RKO (cell line): ENCODE measurements at places on chromosomes 2 and 18.

- DNase-seq, result no peak
Measured at GRCh38 chr18:44536619-44537018, 144.1 kb upstream of the SETBP1 start.

- DNase-seq, result no peak
Measured at GRCh38 chr2:112181571-112182290, 43.5 kb downstream of the FBLN7 start.

DNA sequence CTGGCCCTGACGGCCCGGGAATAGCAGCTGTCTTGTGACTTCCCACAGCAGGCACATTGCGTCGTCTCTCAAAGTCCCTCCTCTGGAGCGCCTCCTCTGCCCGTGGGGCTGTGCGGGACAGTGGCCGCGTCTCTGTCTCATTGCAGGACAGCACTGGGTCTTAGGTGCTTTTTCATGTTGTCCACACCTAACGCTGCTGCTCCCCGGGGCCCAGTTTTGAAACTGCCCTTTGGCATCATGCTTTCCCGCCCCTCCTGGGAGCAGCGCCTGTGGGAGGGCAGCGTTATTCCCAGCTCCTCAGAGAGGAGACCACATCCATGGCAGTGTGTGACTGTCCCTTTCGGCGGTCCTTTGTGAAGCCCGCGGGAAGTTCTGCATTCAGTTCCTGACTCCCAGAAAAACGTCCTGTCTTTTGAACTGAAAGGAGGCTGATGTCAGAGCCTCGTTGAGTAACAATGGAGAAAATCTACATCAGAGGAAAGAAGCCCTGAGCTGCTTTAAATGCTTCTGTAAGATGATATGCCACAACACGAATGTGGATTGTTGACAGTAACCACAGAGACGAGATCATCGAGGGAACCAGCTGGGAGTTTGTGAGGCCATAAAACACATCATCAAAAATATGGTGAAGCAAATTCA, 226.0 kb downstream of the FAM210A start:
- DNase-seq, result no peak

DNA sequence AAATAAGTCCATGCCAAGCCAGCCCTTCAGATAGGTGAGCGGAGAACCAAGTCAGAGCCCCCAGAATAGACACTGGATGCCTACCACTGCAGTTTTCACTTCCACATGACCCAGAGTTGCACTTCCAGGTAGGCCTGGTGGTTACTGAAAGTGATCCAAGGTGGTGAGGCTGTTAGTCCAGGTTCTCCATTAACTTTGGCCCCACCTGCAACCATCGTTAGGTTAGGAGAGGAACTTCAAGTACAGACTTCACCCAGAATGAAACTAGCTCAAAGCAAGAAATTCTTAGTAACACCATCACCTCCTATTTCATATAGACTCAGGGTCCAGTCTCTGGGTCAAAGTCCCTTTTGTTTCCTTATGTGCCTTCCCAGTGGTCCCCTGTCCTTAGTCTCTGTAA, 293.1 kb upstream of the ID2 start:
- no peak for DNase-seq

GRCh38 chr2:225196579-225196978, 154.3 kb upstream of the DOCK10 start:
- DNase-seq, result no peak

DNA sequence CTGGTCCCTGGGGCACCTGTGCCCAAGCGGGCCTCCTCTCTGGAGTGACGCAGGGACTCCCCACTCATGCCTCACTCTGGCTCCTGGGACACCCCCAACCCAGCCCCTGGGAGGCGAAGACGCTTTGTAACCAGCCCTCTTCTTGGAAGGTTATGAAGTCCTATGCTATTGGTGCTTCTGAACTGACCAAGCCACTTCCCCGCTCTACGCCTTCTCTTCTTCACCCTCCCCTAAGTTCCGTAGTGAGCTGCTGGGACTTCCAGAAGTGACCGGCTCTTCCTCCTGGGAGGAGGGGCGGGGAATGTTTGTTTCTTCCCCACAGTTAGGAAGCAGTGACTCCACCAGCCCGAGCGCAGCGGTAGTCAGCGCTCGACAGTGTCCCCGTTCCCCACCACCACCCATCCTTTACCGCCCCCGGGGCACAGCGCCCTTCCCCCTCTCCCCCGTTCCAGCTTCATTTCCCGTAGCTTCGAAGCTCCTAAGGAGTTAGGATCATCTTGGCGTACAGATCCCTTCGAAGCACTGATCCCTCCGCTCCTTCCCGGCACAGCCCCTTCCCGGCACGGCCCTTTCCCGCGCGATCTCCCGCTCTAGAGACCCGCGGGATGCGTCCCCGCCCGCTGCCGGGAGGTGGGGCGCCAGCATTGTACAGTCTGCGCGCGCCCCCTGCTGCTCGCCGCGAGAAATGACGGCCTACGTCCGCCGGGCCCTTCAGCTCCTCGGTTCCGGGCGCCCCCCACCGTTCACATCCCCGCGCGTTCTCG, 25.3 kb upstream of the NOTO start:
- DNase-seq, result peak; percentile 88

GRCh38 chr2:39781697-39782096, 2.6 kb upstream of the THUMPD2 start:
- DNase-seq, result no peak

DNA sequence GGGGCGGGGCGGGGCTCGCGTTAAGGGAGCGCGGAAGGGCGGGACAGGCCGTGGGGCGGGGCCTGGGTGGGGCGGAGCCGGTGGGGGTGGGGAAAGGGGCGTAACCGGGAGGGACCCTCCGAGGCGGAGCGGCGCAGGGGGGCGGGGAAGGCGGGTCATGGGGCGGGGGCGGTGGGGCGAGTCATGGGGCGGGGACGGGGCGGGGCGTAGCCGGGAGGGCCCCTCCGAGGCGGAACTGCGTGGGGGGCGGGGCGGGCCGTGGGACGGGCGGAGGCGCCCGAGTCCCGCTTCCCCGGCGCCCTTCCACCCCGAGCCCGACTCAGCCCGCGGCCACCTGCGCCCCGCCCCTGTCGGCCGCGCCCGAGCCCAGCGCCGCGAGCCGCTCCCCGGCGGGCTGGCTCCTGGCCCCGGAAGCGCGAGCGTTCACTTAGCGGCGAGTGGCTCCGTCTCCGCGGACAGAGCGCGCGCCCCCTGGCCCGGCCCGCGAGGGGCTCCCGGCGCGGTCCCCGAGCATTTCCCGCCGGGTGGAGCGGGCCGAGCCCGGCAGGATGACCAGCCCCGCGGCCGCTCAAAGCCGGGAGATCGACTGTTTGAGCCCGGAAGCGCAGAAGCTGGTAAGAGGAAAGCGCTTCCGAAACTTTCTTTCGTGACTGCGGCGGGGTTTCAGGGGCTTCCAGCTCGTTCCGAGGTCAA, 64.7 kb downstream of the LRRFIP1 start:
- DNase-seq, result peak; percentile 90

- DNase-seq, result peak; percentile 31
Measured at GRCh38 chr2:65350651-65351056, 81.7 kb downstream of the SPRED2 start.

DNA sequence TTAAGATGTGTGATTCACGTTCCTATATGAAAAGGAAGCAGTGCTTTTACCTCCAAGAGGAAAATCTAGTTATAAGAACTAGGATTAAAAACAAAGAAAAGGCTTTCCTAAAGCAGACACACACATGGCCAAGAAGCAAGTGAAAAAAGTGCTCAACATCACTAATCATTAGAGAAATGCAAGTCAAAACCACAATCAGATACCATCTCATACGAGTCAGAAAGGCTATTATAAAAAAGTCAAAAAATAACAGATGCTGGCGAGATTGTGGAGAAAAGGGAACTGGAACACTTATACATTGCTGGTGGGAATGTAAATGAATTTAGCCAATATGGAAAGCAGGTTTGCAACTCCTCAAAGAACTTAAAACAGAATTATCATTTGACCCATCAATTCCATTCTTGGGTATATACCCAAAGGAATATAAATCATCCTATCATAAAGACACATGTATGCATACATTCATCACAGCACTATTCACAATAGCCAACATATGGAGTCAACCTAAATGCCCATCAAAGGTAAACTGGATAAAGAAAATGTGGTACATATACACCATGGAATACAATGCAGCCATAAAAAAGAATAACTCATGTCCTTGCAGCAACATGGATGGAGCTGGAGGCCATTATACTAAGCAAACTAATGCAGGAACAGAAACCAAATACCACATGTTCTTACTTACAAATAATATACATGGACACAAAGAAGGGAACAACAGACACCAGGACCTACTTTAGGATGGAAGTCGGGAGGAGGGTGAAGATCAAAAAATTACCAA, 285.3 kb downstream of the RAD51AP2 start:
- no peak for DNase-seq

- no peak for DNase-seq
Measured at GRCh38 chr18:46550609-46551008, 106.4 kb downstream of the LOXHD1 start.

- DNase-seq, result no peak
Measured at GRCh38 chr2:199464606-199465352, 7.0 kb upstream of the SATB2 start.

- DNase-seq, result no peak
Measured at GRCh38 chr2:27053321-27053720, 1.9 kb downstream of the AGBL5 start.

- no peak for DNase-seq
Measured at GRCh38 chr2:163171786-163172530, 333.4 kb upstream of the KCNH7 start.

DNA sequence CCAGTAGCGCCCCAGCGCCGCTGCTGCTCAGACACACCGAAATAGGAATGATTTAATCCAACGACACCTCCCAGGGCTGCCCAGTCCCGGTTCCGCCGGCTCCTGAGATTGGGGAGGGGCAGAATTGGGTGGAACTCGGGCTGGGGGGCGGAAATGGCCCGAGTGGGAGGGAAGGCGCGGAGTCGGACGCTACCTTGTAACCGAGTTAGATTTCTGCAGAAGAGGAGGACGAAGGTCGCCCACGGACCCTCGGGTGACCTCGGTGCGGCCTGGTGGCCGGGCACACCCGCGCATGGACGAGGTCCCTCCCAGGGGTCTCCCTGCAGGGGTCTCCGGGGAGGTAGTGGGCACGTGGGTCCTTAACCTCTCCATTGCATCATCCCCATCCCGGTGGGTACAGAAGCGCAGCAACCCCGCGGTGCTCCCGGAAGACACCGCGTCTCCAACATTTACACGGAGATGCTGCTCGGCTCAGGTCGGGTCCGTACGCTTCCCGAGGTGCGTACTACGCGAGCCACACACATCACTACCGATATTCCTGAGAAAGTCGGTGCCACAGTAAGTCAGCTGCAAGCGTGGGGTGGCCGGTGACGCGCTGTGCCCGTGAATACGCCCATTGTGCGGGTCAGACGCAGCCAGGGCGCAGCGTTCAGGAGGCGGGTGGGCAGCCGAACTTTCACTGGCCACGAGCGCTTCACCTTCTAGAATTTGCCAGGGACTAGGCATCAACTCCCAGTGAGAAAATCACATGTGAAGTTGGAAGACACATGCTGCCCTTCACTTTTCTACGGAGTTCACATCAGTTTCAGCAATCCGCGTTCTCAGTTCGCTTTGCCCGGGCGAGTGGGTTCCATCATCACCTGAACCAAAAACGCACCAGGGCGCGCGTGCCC, 3.0 kb downstream of the ZNF516 start:
- peak; percentile 65 for DNase-seq

- DNase-seq, result no peak
Measured at GRCh38 chr2:168300460-168300859, 53.1 kb upstream of the STK39 start.

- no peak for DNase-seq
Measured at GRCh38 chr2:112182581-112183034, 44.4 kb downstream of the FBLN7 start.
